ENCODE measurements at places on chromosomes 5 and 9.

GRCh38 chr5:128667152-128667551, 129.1 kb upstream of the FBN2 start:
- DNase-seq = no peak

- DNase-seq = no peak
These were observed 18.3 kb upstream of the FUBP3 start for GRCh38 chr9:130561056-130561455.

GRCh38 chr5:118378959-118379358, 609.4 kb downstream of the DTWD2 start:
- DNase-seq = no peak

DNA sequence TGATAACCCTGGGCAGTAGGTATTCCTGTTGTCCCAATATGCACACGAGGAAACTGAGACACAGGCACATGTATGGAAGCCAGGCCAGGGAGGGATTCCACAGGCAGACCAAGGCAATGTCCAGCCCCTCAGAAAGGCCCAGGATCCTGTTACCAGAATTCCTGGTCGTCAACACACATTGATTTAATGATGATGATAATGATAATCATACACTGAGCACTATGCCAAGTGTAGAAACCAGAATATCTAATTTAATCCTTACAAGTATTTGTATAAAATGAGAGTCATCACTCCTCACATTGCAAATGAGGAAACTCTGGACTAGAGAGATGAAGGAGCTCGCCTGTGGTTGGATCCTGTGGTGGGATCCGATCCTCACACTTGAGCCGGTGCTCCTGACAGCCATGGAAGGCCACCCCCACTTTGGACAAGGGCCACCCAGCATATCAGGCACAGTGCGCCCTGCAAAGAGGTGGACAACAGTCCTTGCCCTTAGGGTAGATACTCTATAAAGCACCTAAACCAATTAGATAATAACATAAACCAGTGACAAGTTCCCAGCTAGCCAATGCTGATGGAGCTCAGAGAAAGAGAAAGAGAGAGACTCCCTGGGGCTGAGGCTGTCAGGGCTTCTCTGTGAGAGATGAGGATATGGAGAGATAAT, 185.3 kb downstream of the SLIT3 start:
- no peak for DNase-seq

DNA sequence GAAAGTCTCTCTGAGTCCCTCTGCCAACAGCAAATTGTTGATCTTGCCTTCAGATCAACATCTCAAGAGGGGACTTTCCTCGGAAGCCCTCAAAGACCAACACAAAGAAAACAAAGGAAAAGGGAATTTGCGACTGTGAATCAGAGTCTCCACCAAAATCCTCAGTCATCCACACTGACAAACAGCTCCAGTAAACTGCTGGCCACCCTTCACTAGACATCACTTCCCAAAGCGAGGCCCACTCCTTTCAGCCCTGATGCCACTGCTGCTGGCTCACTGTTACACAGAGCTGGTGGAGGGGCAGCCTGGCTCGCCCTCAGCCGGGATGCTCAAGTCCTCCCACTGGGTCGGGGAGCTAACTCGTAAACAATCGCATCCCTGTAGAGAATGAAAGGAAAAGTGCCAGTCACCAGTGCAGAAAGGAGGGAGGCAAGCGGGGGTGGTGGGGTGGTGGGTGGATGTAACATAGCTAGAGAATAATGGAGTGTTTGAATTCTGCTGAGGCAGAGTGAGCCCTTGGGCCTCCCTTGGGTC, 1.3 kb downstream of the FGF1 start:
- DNase-seq = peak; percentile 30

GRCh38 chr9:16223074-16223871, 647.2 kb downstream of the BNC2 start:
- DNase-seq = no peak
